ENCODE measurements at places on chromosomes 16 and 17.

DNA sequence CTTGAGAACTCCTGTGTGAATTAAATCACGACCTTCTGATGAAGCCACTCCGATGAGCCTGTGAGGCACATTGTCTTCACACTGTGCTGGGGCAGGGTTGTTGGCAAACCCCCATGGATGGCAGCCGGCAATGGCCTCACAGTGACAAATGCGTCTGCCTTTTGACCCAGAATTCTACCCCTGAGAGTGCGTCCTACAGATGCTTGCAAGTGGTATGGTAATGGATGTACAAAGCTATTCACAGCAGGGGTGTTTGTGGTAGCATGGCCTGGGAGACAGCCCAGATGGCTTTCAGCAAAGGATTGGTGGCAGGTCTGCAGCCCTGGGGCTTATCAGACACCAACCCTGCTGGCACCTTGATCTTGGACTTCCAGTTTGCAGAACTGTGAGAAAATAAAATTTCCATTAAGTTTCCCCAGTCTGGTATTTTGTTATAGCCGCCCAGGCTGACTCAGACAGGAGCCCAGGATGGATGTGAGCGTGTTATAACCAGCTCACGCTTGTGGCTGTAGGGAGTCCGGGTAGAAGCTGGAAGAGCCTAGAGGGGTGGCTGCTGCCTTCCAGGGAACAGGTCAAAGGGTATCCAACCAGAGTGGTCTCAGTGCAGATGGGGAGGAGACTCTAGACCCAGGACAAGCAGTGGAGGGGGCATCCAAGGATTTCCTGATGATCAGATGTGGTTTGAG, 10.1 kb downstream of the AFMID start:
- no peak for DNase-seq

DNA sequence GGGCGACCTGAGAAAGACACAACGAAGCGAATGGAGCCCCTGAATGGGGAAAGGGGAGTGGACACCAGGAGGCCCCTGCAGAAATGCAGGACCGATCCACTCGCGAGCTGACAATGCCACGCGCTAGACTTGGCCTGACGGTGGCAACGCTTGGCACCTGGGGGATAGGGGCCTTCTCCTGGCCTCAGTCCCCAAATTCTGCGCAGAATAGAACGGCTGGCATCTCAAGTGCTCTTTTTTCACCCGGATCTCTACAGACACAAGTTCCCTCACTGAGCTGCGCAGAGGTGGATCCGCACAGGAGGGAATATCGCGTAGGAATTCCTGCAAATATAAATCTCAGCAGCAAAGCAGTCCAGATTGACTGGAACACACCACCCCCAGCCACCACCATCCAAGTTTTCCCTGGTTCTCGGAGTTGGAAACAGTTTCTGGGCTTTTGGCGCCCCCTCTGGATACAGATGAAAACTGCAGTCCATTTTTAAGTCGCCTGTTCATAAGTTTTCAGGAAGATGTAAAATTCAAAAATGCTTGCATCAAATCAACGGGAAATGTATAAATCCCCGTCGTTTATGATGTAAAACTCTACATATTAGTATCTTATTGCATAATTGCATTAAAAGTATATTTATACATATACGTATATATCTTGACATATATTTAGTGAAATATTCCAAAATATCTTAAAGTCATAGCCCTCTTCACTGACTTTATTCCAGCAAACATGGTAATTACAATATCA, 2.3 kb upstream of the SOX9 start:
- DNase-seq, result no peak

DNA sequence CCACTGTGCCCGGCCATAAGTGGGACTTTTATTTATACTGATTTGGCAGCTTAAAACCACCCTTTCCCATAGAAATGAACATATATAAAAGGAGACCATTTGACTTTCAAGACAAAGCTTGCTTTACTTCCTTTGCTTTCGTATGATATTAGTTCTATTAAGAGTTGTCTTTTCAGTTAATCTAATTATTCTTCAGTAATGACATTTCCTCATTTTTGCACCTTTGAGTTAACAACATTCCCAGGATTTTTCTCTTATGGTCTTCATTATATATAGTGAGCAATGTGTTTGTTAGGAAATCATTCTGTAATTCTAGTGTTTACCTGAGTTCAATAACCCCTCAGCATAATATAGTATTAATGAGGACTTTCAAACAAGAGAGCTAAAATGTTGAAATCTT, 173.8 kb downstream of the MAP2K6 start:
- DNase-seq, result no peak

DNA sequence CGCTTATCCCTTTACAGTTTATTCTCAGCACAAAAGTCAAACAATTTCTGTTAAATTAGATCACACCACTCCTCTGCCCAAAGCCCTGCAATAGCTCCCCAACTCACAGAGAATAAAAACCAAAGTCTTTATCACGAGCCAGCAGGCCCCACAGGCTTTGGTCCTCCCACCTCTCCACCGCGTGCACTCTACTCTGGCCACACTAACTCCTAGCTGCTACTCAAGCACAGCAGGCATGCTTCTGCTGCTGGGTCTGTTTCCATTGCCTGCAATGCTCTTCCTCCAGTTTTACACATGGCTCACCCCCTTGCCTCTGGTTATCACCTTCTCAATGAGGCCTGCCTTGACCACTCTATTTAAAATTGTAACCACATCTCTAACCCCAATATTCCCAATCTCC, 27.6 kb downstream of the HELZ start:
- no peak for DNase-seq

DNA sequence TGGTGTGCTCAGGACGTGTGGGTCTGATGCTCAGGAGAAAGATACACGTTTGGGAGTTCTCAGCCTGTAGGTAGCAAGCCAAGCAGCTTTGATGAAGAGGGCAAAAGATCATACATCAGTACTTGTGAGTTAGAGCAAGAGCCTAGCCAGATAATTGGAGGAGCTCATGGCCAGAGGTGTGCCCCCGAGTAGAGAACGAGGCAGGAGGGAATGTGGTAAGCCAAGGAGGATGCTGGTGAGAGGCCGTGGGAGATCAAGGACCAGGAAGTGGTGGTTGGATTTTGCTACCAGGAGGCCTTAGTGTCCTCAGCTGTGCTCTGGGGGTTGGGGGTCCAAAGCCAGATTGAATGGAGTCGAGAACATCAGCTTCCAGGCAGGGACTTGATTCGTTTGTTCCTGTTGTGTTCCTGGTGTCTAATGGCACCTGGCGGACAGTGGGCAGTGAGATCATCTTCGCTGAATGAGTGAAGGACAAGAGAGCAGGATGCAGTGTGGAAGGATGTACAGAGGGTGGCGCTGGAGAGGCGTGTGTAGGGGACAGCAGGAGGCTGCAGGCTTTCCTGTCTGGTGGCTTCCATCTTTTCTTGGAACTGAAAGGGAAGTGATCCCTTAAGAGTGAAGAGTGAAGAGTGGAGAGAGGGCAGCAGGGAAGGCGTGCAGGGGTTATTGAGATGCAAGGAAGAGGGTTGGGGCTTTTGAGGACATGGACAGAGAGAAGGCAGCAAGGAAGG, 11.6 kb downstream of the FBXL19 start:
- no peak for DNase-seq

Measured in NCI-H1436 treated with DMSO at 0.1 percent for 48 hours (cell line).